ENCODE measurements at places on chromosomes 7 and 10.
A peak's percentile ranks its signal among the peaks of the same experiment; 100 is the strongest.

GRCh38 chr7:13414661-13415107 is 574.8 kb downstream of the ETV1 start:
- DNase-seq: no peak

DNA sequence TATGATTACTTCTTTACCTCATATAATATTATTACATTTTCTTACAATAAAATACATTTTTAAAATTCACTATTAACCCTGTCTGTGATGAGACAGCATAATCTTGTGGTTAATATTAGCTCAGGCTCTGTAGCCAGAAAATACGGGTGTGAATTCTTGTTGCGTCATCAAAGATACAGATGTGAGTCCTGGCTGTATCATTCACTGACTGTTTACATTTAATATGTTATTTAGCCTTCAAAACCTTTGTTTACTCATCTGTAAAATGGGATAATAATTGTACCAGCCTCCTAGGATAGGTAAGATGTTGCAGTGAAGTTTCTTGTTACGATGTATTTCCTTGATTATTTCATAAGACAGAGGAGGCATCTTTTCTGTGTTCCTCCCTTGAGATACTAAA is 184.7 kb upstream of the PRPS1L1 start:
- no peak for DNase-seq

DNA sequence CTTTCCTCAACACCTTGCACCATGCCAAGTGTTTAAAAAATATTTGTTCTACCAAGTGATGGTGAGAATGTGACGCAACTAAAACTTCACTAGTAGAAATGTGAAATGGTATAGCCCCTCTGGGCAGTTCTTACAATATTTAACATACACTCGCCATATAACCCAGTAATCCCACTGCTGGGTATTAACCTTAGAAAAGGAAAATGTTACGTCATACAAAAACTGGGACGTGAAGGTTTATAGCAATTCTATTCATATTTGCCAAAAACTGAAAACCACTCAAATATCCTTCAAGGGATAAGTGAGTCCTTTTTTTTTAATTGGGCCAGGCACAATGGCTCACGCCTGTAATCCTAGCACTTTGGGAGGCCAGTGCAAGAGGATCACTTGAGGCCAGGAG is 279.3 kb downstream of the SKIDA1 start:
- DNase-seq: no peak

GRCh38 chr7:120407010-120407409 is 134.0 kb downstream of the KCND2 start:
- no peak for DNase-seq

- no peak for DNase-seq
Measured at GRCh38 chr10:77196614-77197013, 441.0 kb downstream of the KCNMA1 start.

- DNase-seq: no peak
Measured at GRCh38 chr7:1235501-1236131, 2.9 kb downstream of the UNCX start.

DNA sequence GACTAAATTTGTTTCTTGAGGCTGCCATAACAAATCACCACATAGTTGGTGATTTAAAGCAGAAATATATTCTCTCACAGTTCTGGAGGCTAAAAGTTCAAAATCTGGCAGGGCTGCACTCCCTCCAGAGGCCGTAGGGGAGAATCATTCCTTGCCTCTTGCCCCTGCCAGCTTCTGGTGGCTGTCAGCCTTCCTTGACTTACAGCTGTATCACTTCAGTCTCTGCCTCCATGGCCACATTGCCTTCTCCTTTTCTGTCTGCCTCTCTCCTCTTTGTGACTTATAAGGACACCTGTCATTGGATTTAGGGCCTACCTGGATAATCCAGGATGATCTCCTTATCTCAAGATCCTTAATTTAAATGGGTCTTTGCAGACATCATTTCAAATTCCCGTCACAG is 5.8 kb upstream of the LRRC4 start:
- DNase-seq: no peak

DNA sequence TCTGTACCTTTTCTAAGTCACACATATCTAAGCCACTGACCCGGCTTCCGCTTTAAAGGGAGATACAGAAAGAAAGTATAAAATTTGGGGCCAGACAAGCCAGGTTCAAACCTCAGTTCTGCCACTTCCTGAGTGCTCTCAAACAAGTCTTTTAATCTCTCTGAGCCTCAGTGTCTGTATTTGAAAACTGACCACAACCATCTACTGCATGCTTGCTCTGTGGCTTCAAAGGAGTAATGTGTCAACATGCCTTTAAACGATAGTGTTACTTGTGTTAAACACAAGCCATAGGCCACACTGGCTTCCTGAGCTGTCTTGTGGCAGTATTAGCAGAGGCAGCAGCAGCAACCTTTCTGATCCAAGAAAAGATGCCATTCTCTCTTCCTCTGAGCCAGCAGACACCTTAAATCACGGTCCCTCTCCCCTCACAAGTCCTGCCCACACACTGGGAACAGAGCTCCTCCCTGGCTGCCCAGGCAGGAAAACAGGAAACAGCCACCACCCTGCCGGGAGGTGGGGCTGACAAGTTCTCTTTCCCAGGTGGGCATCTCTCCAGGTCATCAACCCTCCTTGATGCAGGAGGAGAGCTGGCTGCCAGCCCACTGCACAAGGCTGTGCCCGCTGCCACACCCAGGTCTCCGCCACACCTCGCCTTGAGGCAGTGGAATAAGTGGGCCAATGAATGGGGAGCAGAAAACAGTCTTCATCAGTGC is 10.7 kb downstream of the HIP1 start:
- peak; percentile 76 for DNase-seq

GRCh38 chr10:72344932-72345331 is 9.8 kb downstream of the DNAJB12 start:
- DNase-seq: no peak

- DNase-seq: no peak
Measured at GRCh38 chr7:44372560-44373417, 47.4 kb upstream of the CAMK2B start.

DNA sequence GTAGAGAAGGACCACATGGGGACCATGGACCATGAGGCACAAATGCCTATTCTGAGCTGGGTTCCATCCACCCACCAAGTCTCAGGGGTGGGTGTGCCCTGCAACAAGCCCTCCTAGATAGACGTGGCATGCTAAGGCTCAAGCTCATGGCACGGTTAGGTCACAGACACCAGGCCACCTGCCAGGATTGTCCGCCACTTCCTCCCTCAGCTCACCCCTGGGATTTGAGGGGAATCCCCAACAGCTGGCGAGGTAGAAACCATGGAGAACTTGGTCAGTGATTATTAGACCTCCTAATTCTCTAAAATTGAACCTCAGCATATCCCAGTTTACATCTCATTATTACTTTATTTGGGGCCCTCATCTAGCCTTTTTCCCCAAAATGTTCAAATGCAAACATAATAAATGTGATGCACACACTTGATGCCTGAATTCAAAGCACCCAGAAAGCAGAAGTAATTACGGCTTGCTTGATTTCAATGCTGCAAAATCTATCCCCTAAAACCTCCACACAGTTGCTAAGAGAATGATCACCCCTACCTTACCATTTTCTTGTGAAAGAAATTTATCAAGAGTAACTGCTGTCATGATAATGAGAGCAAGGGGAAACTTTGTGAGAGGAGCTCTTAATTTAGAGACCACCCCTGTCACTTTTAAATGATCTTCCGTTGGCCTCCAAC is 366.6 kb upstream of the PFKP start:
- DNase-seq: no peak

DNA sequence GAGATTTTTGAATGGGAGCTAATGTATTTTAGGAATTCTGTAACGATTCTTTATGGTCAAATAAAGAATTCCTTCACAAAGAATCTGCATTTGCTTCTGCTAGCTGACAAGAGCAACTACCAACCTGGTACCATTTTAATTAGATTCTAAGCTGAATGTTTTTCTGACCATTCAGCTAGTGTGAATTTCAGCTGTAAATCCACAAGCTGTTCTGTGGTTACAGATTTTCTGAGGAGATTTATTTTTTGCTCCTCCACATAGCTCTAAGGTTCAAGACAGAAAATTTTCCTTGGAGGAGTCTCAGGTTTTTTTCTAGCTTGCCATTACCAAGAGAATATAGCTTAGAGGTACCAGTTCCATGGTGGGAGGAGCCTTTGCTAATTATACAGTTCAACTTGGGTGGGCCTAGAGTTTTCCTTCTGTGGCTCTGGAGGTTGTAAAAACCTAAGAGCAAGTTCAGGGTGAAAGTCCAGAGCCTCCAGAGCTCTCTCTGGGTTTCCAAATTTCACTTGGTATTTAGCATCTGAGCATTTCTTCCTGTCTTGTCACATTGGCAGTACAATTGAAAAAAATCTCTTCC is 120.1 kb downstream of the JAZF1 start:
- no peak for DNase-seq

DNA sequence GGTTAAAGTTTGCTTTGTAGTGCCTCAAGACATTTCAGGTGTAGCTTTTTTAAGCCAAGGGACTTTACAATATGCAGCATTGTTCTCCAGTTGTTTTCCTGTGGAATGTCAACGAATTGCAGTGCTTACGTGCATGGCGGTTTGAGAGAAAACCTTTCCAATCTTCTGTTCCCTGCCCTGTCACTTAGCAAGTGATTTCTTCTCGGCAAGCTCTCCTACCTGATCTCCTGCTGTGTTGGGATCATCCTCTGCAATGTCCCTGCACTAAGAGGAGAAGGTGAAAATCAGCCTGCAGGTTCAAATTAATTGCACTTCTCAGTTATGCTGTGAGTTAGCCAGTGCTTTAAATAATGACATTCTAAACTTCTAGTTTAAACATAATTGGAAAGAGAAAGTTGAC is 197.6 kb upstream of the FZD1 start:
- DNase-seq: no peak

GRCh38 chr7:98217623-98218582 is 6.7 kb downstream of the BHLHA15 start:
- no peak for DNase-seq

GRCh38 chr10:109899356-109900331 is 23.7 kb downstream of the XPNPEP1 start:
- DNase-seq: no peak

- no peak for DNase-seq
Measured at GRCh38 chr7:26588511-26588910, 275.9 kb downstream of the SKAP2 start.

DNA sequence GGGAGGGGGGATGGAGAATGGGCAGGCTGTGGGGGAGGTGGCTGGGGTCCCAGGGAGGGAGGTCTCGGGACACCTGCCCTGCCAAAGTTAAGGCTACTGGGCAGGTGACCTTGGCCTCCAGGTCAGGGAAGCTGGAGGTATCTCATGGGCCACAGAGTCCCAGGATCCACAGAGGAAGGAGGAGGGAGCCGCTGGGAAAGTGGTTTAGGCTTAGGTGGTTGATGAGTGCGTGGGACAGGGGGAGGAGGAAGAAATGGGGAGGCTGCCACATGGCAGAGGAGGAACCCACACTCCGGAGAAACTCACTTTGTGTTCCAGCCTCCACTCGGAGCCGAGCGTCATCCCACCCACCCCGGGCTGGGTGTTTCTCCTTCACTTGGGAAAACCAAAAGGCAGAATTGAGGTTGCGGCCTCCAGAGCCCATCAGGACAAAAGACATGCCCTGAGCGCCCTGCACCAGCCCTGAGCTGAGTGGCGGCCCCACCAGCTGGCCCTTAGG is 46.1 kb downstream of the ASB13 start:
- no peak for DNase-seq

- DNase-seq: no peak
Measured at GRCh38 chr10:51875610-51876009, 176.2 kb upstream of the CSTF2T start.

GRCh38 chr7:51126813-51127617 is 189.6 kb downstream of the COBL start:
- DNase-seq: no peak

DNA sequence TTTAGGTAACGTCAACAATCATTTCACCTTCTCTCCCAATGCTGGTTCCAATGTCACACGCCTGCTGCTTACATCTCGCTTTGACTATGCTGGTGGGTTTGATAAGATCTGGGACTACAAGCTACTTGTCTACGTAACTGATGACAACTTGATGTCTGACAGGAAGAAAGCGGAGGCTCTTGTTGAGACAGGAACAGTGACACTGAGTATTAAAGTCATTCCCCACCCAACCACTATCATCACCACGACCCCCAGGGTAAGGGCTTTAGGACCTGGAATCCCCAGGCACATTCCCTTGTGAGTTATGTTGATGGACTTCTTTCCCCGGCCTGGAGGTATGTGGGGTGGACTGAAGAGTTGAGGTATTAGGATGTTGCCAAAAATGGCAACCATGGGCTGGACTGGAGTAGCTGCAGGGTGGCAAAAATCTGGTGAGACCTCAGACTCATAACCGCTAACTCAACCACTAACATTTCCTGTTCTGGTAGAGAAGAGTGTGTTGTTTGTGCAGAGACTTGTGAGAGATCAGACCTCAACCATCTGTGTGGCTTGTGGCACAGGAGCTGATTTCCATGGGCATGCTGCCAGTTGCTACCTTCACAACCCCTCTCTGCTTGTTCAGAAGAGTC is 59.2 kb downstream of the CDHR3 start:
- peak; percentile 80 for DNase-seq

GRCh38 chr7:122182081-122182480 is 38.0 kb upstream of the AASS start:
- DNase-seq: no peak

DNA sequence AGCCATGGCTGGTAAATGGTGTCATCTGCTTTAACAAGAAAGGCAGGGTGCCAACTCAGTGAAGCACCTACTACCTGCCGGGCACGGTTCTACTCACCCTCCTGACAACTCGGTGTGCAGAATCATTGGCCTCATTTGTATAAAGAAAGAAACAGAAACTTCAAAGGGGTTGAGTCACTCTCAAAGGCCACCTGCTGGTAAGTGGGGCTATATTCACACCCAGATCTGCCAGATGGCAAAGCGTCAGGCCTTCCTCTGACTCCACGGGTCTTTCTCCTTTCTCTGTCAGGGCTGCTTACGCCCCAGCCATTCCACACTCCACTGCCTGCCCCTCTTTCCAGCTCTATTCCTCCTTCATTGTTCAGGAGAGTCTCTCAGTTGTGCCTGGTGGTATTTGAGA is 309.2 kb downstream of the GFRA1 start:
- DNase-seq: no peak

- no peak for DNase-seq
Measured at GRCh38 chr7:20835111-20835750, 48.5 kb upstream of the SP8 start.

DNA sequence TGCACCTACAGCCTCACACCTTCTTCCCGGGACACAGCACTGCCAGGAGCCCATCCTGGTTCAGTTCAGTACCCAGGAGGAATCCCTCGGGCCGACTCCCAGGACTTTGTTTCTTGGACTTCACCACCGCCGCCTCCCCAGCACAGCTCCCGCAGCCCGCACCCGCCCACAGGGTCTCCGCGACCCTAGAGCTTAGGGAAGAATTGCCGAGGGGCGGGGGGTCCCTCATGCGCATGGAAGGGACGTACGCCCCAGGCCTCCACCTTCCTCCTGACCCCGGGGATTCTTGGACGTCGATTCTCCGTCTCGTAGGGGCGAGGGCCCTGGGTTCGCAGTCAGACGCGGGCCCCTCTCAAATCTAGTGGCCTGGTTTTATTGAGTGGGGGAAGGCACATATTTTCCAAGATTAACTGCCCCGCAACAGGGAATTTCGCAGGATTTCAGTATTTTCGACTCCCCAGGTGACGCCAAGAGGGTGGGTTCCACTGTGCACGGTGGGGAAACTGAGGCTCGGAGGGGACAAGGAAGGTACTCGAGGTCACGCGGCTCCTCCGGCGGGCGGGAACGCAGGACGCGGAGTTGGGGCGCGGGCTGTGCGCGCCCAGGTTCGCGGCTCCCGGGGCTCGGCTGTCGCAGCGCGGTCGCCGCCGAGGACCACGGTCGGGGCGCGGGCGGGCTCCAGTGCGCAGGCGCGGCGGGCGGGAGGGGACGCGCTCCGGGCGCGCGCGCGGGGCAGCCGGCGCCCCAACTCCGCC is at the start of gene ADCY1:
Gene ADCY1, plus strand, starts transcription at position 708 of the 755 bp plus-strand sequence. CDS start 176 bp downstream, outside the sequence.
- DNase-seq: no peak

GRCh38 chr10:106705681-106706100 is 458.8 kb downstream of the SORCS1 start:
- DNase-seq: no peak
